ENCODE measurements at places on chromosomes 16 and 17.

DNA sequence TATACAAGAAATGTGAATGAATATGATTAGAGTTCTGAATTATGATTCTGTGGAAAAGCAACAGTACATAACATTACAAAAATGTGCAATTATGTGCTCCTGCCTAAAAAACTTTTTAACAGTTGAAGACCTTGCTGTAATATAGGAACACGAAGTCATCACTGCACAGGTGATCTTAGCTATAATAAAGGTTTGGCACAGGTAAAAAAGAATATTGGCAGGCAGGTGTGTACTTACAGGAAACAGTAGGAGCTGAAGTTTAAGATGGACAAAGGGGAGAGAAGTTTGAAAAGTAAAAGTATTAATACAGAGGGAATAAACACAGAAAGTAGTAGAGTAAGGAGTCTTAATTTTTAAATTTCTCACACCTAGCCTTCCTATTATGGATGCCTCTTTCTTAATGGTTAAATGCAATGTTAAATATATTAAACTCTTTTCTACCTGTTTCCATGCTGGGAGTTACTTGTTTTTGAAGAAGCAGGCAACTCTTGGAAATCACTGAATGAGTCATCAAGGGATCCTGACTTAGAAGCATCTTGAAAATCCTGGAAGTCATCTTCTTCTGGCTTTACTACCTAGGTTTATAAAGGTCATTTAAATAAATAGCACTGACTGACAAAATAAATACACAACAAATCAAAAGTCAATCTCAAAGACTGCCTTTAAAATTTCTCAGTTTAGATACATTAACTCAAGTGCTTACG lies 40.7 kb downstream of the SYNRG start:
- no peak for DNase-seq

- DNase-seq = no peak
These were observed 217.1 kb downstream of the GRIN2A start for GRCh38 chr16:9965079-9965478.

GRCh38 chr17:49528966-49529365 lies 33.9 kb downstream of the NGFR start:
- no peak for DNase-seq

GRCh38 chr17:18960803-18961511 lies 9.0 kb downstream of the SLC5A10 start:
- no peak for DNase-seq

DNA sequence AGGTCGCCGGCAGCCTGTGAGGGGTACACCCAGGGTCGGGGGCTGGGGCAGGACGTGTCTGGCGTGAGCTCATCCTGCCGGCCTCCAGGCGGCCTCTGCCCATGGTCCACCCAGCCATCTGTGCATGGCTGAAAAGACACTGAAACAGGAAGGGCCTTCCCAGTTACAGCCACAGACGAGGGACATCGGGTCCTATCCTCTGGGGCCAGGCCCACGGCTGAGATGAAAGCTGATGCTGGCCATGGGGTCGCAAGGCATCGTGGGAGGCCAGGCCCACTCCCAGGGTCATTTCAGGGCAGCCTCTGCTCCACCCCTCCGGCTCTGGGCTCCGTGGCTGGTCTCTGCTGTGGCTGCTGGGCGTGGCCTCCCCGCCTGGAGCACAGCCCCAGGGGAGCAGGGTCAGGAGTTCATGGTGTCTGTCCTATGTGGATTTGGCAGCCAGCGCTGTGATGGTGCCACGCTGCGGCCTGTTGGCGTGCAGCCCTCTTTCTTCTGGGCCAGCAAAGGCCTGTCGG lies 16.6 kb upstream of the ATP6V0C start:
- DNase-seq = no peak

- DNase-seq = no peak
These were observed 4.6 kb upstream of the ICAM2 start for GRCh38 chr17:64024781-64025731.

DNA sequence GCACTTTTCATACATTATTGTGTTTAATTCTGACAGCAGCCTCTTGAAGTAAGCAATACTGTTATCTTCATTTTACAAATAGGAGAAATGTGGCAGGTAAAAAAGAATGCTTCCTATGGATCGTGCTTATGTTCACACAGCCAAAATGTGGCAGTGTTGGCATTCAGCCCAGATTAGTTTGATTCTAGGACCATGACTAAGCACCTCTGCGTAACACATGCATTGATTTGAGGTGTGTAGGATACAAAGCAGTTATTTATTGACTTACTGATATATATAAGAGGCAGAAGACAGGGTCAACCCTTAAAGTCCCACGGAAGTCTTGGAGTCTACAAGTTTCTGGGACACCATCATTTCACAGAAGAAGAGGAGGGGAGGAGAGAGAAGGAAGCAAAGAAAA lies 1144.4 kb upstream of the GOT2 start:
- DNase-seq = no peak

DNA sequence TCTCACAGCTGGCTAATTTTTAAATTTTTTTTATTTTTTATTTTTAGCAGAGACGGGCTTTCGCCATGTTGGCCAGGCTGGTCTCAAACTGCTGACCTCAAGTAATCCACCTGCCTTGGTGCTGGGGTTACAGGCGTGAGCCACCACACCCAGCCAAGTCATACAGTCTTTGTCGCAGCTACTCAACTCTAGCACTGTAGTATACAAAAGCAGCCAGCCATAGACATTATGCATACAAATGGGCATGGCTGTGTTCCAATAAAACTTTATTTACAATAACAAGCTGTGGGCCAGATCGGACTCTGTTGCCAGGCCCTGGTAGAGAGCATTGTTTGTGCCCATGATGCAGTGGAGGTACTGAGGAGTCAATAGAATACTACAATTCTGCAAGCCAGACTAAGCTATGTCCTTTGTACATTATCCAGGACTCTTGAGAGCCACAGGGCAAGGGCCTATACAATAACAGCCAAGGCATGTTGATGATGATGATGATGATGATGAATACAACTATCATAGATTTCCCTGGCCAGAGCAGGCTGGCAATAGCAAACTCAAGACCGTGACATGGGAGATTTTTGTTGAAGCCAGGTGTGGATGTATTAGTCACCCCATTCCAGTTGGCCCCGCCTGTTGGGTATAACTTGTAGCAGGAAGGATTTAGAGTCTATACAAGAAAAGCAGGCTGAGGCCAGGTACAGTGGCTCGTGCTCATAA lies 101.8 kb downstream of the MYH11 start:
- no peak for DNase-seq

- peak; percentile 3 for DNase-seq
These were observed 83.8 kb upstream of the CCL2 start for GRCh38 chr17:34171245-34171818.

DNA sequence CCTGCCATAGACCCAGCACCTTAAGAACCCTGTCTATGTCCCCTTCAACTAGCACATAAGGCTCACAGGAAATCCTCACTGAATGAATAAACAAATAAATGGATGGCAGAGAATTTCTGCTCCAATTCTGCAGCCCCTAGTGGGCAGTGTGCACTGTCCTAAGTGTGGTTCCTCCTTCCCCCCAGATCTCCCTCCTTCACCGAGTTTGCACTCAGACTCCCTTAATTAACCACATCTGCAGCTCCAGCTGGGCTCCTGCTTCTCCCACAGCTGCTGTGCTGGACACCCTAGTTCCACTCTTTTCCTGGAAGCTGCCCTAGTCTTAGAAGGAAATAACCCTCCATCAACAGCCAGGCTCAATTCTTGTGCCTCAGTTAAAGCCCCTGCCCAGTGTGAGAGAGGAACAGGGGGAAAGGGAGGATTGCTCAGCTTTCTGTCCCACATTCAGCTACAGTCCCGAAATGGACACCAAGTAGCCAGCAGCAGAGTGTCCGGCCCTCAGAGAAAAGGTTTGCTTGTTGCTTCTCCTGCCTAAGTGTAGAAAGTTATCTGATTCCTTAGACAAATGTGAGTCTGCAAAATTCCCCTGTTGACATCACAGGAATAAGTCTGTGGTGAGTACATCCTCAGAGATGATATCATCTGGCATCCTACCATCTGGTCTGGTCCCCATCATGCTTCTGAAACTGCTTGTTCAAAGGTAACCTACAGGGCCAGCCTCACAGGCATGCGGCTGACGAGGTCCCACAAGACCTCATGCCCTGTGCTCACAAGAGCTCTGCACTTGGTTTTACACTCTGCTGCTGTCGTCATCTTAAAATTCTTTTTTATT lies 12.3 kb downstream of the LRRC3C start:
- DNase-seq = peak; percentile 60

- no peak for DNase-seq
These were observed 16.0 kb upstream of the SMIM5 start for GRCh38 chr17:75617218-75617617.

DNA sequence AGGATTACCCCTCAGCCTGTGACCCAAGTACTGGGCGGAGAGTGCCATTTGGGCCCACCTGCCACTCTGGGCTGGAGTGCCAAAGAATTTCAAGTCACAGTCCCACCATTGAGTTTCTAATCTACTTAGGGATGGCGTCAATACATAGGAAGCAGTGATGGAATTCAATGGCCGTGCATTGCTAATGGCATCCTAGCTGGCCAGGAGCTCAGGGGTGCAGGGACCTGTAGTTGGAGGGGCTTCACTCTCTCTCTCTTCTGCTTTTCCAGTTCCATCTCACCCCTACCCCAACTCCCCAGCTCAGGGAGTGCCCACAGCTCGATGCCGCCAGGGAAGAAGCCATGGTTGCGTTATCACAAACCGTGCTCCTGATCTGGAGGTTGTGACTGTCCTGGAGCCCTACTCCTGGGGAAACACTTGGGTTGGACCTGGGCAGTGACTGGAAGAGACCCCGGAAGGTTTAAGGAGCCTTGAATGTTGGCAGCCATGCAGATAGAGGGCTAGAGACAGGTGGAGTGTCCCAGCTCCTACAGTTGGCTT lies 2.4 kb downstream of the MMP15 start:
- DNase-seq = no peak

DNA sequence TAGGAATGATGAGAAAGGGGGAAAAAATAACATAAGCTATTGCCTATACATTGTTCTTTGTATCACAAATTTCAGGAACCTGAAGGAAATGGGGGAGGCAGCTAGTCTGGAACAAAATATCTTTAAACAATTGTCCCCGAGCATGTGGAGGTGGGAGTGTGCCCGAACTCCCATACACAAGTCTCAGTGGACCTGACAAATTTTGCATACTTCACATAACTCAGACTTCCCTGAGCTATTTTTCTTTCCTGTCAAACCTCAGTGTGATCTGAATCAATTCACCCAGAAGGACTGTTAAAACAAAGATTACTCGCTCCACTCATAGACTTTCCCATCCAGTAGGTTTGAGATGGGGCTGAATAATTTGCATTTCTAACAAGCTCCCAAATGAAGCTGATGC lies 1.6 kb upstream of the XPO6 start:
- DNase-seq = no peak

- no peak for DNase-seq
These were observed 2.0 kb upstream of the COX10 start for GRCh38 chr17:14067347-14067746.

DNA sequence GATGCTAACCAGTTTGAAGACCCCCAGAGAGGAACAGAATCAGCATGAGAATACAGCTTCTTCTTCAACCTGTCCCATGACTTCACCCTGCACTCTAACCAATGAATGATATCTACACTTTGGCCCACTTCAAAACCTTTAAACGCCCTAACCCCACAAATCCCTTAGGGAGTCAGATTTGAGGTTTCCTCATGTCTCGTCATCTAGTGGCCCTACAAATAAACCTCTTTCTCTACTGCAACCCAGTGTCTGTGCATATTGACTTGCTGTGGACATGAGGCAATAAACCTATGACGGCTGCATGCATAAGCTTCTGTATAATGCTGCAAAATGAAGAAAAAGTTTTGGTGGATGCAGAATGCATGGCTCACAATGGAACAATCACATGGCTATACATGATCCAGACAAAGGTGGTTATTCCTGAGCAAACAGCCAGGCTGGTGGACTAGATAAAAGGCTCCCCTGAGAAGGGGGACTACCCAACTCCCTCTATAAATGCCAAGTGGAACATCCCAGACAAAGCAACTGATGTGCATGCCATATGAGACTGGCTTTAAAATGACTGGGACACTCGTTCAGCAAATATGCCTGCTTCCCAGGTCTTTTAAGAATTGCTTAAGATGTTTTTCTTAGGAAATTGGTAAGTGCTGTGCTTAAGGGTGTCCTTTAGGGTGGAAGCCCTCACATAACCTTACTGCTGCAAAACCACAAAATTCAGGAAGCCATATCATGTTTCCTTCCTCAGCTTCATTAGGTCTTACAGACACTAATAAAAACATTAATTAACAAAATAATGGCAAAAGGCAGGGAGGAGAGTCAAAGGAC lies 12.2 kb downstream of the N4BP1 start:
- no peak for DNase-seq

DNA sequence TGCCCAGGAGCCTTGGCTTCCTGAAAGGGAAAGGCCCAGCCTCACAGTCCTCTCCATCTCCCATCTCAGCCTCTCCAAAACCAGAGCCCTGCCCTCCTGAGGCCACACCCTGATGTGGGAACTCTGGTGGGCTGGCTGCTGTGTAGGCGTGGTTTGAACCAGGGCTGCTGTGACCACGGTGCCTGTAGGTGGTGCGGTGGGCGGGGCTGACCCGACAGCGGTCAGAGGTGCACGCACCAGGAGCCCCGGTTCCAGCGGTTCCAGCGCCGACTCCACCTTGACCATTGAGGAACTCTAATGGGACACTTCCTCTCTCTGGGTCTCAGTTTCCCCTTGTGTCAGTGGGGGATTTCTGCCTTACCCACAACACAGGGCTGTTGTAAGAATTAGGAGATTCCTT lies 2.4 kb downstream of the RAP1GAP2 start:
- no peak for DNase-seq

DNA sequence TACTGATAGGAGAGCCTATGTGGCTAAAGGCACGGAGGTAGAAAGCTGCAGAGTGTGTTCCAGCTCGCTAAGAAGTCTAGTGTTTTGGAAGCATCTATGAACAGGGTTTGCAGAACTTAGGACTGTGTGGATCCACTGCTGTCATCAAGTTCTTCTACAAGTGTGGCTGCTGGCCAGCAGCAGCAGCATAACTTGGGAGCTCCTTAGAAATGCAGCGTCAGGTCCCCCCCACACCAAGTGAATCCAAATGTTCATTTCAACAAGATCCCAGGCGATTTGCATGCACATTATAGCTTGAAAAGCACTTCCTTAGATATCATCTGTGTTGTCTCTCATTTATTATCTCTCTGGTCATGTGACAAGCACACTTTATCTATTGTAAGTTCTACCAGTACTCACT lies 131.9 kb upstream of the SHISA6 start:
- no peak for DNase-seq

DNA sequence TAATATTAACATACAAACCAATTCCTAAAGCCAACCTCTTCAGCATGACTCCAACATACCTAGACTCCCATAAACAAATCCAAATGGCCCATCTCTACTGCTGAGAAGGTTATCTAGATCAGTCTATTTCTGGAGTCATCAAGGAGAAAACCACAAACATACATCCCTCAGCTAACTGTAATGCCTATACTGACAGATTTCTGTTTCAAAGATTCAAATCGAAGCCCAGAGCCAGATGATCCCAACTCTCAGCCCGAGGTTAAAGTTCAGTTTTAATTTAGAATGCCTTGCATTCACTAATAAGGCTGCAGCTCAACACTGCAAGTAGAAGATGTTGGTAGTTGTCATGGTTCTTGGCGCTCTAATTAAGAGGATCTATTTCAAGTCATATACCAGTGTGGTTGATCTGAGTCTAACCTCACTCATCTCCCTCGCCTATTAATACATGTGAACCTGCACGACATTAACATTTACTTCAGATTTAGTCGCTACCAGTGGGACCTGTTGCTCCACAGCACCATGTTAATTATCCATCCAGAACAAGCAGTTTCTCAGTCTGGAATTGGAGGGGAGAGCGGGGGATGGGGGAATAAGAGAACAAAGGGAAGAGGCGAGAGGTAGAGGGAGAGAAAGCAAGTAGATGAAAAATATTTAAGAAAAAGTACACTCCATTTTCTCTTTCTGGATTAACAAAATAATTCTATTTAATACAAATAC lies 15.4 kb downstream of the PHF12 start:
- no peak for DNase-seq

All from GM04503 (cell line).